Activated CD8-positive, alpha-beta T cell treated with anti-CD3 and anti-CD28 coated beads, Interleukin-2, amount 10 ng/mL, durations not matched to agents 7 days and 5 days (primary cell): ENCODE measurements at places on chromosomes 7 and 10. TPM values are rescaled to one million over a fixed set of nuclear protein-coding genes. Genes with fewer than 3 reads are reported as not detected.

The SPACDR gene
- total RNA-seq = 3.6 TPM

DNA sequence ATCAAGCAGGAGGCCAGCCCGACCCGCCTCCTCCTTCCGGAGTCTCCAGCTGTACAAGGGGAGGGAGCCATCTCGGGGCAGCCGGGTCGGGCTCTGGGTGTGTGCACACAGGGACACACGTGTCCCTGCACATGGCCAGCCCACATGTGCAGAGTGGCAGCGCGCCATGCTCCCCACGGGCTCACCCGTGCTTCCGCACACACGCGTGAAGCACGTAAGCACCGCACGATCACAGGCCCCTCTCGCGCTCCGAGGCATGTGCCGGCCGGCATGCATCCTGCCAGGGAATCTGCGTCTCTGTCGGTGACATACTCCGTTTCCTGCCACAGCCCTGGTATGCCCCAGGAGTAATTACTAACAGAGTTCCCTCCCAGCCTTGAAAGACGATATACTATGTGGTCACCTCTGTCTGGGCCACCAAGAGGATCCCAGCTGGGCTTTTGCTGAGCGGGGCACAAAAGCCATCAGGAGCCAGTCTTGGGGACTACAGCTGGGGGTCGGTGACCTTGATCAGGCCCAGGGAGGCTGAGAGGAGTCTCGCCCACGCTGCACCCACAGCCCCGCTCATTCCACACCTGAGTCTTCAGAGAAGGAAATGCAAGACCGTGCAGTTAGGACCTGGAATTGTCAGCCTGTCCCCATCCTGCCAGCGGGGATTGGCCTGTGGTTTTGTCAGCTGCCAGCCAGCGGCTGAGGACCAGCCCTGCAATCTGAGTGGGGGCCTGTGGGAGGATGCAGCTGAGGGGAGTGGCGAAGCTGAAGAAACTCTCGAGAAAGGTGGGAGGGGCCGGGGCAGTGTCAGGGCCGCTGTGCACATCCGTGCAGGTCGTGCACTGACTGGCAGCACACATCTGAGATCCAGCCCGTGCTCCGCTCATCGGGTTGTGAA is 11.0 kb upstream of the LFNG start:
- no peaks in the 10 kb centered on the region for H3K36me3 ChIP-seq
- H3K4me3 ChIP-seq = peak overlapping the region; percentile 70
- peak; percentile 92 for DNase-seq
- H3K4me1 ChIP-seq = peaks cover 62% of the 10 kb centered on the region

DNA sequence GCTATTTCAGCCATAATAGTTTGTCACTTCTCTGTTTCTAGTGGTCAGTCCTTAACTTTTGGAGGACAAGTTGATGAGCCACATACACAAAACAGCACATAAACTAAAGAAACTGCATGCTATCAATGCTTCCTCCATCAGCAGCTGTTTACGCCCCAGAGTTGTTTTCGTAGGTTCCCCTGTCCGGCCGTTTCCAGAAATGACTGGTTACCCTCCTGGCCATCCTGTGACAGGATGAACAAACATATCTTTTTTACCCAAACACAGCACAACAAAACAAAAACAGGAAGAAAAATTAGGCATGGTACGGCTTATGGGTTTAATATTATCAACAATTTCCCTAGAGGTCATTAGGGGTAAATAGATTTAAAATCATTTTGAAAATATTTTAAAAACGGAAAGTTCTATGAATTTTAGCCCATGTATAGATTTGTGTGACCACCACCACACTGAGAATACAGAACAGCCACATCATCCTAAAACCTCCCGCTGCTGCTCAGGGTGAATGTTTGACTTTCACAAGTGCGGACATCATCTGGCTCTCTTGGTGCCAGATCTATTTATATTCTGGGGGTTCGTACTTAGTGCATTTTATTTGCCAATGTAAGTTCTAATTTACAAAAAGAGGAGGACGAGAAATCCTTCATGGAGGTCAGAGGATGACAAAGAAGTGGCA is 74.8 kb downstream of the HIPK2 start:
- H3K4me3 ChIP-seq = no peak overlapping the region
- H3K36me3 ChIP-seq = peaks cover 2% of the 10 kb centered on the region
- peaks cover 8% of the 10 kb centered on the region for H3K4me1 ChIP-seq
- no peak for DNase-seq

DNA sequence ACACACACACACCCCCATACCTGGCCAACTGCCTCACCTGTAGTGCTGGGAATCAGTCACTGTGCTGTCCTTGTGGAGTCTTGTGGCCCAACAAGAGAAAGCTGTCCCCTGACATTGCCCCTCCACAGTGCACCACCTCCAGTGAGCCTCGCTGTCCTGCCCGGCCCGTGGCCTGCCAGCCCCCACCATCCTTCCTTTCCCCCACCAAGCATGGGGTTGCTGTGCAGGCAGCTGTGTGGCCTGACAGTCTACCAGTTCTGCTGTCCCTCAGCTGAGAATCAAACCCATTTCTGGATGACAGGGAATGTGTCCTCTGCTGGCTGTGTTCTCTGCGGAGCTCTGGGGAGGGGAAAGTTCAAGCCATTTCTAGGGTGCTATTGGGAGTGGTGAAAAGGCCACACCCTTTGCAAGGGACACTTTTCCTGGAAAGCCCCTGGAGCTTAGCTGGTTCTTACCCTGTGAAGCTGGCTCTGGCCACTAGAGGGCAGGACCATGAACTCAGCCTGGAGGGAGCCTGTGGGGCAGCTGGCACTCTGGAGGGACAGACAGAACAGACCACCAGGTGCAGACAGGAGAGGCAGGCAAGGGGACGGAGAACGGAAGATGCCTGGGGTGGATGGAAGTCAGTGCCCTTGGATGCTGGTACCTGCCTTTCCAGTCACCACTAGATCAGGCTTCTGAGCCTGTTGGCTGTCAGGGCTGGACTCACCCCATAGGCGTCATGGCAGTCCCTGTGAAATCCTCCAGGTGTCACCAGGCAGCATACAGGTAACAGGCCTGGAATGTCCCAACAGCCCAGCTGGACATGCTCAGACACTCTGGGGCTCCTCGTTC is 10.5 kb upstream of the MTPAP start:
- H3K4me3 ChIP-seq = no peak overlapping the region
- H3K36me3 ChIP-seq = no peaks in the 10 kb centered on the region
- no peak overlapping the region for H3K27ac ChIP-seq
- peaks cover 12% of the 10 kb centered on the region for H3K27me3 ChIP-seq
- peak; percentile 75 for DNase-seq

- DNase-seq = no peak
- H3K36me3 ChIP-seq = no peaks in the 10 kb centered on the region
- H3K4me3 ChIP-seq = no peak overlapping the region
- no peaks in the 10 kb centered on the region for H3K27me3 ChIP-seq
- H3K4me1 ChIP-seq = no peaks in the 10 kb centered on the region
- no peak overlapping the region for H3K27ac ChIP-seq
Measured at GRCh38 chr10:16929069-16929468, 111.8 kb upstream of the RSU1 start.

DNA sequence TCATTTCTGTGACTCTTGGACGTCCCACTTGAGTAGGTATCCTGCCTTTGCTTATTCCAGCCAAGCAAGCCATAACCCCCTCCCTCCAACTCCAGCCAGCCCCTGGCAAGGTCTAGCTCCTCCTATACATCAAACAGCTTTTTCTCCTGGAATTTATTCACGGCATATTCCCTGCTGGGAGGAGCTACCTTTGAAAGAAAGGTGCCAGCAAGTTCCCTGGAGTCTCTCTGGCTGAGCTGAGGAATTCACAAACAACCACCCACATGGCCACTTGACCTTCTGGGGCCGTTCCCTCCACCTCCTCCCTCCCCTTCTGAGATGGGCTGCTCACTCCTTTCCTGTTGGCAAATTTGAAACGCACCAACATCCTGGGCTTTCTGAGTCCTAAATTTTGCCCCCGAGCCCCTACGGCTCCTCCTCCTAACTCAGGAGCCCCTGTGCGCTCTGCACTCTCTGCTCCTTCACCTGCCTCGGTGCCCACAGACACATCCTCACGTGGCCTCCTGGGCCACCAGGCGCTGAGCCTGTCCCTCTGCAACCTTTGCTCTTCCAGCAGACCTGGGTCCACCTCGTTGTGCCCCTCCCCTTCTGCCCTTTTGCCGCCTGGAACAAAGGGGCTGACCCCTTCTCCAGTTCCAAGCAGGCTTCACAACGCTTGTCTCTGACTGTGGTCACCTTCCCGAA is 48.0 kb downstream of the HSPA12A start:
- H3K27me3 ChIP-seq = peaks cover 21% of the 10 kb centered on the region
- H3K4me3 ChIP-seq = no peak overlapping the region
- DNase-seq = no peak
- no peaks in the 10 kb centered on the region for H3K4me1 ChIP-seq

DNA sequence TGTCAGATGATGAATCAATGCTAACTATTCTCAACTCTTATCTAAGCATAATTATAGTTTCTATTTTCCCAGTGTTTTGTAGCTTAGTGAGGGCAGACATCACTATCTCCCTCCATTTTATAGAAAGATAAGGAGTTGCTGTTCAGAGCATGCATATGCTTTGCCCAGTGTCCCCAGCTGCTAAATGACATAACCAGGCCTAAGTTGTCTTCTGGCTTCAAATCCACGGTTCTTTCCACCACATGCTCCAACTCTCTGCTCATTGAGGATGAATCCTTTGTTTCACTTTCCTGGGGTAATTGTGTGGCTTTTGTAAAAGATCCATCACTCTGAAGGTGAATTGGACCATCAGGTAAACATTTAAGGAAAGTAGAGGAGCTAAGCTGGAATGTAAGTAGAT is 134.0 kb downstream of the SNX10 start:
- H3K36me3 ChIP-seq = no peaks in the 10 kb centered on the region
- no peaks in the 10 kb centered on the region for H3K4me1 ChIP-seq
- H3K4me3 ChIP-seq = no peak overlapping the region
- H3K27me3 ChIP-seq = peaks cover 10% of the 10 kb centered on the region

GRCh38 chr7:90472805-90473540 is 3.5 kb downstream of the PTTG1IP2 start:
- H3K4me3 ChIP-seq = no peak overlapping the region
- no peak for DNase-seq
- H3K27me3 ChIP-seq = no peaks in the 10 kb centered on the region
- H3K4me1 ChIP-seq = no peaks in the 10 kb centered on the region
- no peak overlapping the region for H3K27ac ChIP-seq
- H3K36me3 ChIP-seq = no peaks in the 10 kb centered on the region

- no peaks in the 10 kb centered on the region for H3K36me3 ChIP-seq
- H3K4me3 ChIP-seq = no peak overlapping the region
- no peak overlapping the region for H3K27ac ChIP-seq
- peaks cover 6% of the 10 kb centered on the region for H3K27me3 ChIP-seq
- no peaks in the 10 kb centered on the region for H3K4me1 ChIP-seq
Measured at GRCh38 chr10:121722665-121723064, 124.4 kb upstream of the FGFR2 start.
